ENCODE measurements at places on chromosomes 2 and 18.

GRCh38 chr2:66782780-66783361 lies 347.9 kb downstream of the MEIS1 start:
- no peak for DNase-seq

DNA sequence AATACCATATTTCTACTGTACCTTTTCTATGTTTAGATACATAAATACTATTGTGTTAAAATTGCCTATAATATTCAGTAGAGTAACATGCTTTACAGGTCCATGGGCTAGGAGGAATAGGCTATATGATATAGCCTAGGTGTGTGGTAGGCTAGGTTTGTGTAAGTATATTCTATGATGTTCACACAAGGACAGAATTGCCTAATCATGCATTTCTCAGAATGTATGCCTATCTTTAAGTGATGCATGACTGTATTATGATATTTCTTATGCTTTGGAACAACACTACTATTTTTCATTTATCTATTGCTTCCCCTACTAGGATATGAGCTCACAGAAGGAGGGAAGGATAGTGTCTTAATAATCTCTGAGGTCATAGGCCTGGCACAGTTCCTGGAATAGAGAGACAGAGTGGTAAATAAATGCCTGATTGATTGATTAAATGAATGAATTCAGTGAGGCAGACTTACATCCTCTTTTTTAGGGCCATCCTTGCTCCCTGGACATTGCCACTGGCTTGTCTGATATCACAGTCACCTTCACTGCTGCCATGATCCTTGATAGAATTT lies 121.0 kb downstream of the MYO3B start:
- DNase-seq = no peak

GRCh38 chr2:20065885-20066602 lies 14.6 kb upstream of the LAPTM4A start:
- DNase-seq = no peak

GRCh38 chr2:176385219-176385759 lies 116.0 kb downstream of the MTX2 start:
- DNase-seq = no peak

Measured in stimulated activated CD4-positive, alpha-beta T cell treated with anti-CD3 and anti-CD28 coated beads, TNF-alpha, amount 100 ng/mL, for 4 hours (primary cell).